Articular chondrocyte of knee joint (primary cell): ENCODE measurements at places on chromosomes 16 and 17. TPM values are rescaled to one million over a fixed set of nuclear protein-coding genes. Genes with fewer than 3 reads are reported as not detected.

KCNJ12 gene
- 6.7 and 7.2 TPM in 2 replicates for total RNA-seq

TBC1D3 gene
- not detected in 2 replicates for total RNA-seq

TERB1 gene
- total RNA-seq, result 0.13 and 0.22 TPM in 2 replicates

SOX9 gene
- total RNA-seq, result 12.6 and 14.1 TPM in 2 replicates

IKZF3 gene
- not detected in 2 replicates for total RNA-seq

TBKBP1 gene
- total RNA-seq, result 11.1 and 12.5 TPM in 2 replicates

SBK1 gene
- not detected in 2 replicates for total RNA-seq

PIRT gene
- not detected in 2 replicates for total RNA-seq

SECTM1 gene
- 4.2 and 7.7 TPM in 2 replicates for total RNA-seq

TSR1 gene
- total RNA-seq, result 37.2 and 37.8 TPM in 2 replicates

PLCG2 gene
- 0.54 and 0.65 TPM in 2 replicates for total RNA-seq

TRPV3 gene
- total RNA-seq, result 0.91 and 2.2 TPM in 2 replicates

CBX2 gene
- 0.22 and 0.26 TPM in 2 replicates for total RNA-seq

MTSS2 gene
- 62.7 and 85.7 TPM in 2 replicates for total RNA-seq

HOXB2 gene
- total RNA-seq, result 0.26 and 0.97 TPM in 2 replicates

SPEM1 gene
- total RNA-seq, result not detected in 2 replicates

SLC5A2 gene
- total RNA-seq, result not detected in 2 replicates

NDE1 gene
- 29.7 and 32.9 TPM in 2 replicates for total RNA-seq

CCDC144A gene
- 9.9 and 11.9 TPM in 2 replicates for total RNA-seq

C1QTNF8 gene
- 0.65 TPM in 1 of 2 replicates, not detected in the other for total RNA-seq

KIF18B gene
- total RNA-seq, result 2.7 and 3.7 TPM in 2 replicates

KRTAP1-5 gene
- 1.3 and 11.6 TPM in 2 replicates for total RNA-seq

SYCE1L gene
- not detected in 2 replicates for total RNA-seq

ZNF830 gene
- 11.0 and 14.1 TPM in 2 replicates for total RNA-seq

RPL26 gene
- 3,562 and 3,712 TPM in 2 replicates for total RNA-seq

MEIOC gene
- total RNA-seq, result under 0.01 and 0.11 TPM in 2 replicates

HES7 gene
- not detected in 2 replicates for total RNA-seq

SYNGR3 gene
- 0.26 and 0.76 TPM in 2 replicates for total RNA-seq
